Activated CD8-positive, alpha-beta T cell treated with anti-CD3 and anti-CD28 coated beads, Interleukin-2, amount 10 ng/mL, durations not matched to agents 7 days and 5 days (primary cell): ENCODE measurements at places on chromosomes 3 and 15. TPM values are rescaled to one million over a fixed set of nuclear protein-coding genes. Genes with fewer than 3 reads are reported as not detected.

The HTD2 gene
- 7.6 TPM for total RNA-seq

The GAP43 gene
- total RNA-seq: not detected

The CPLX3 gene
- total RNA-seq: not detected

The SGO1 gene
- 43.6 TPM for total RNA-seq

The CRYBG3 gene
- 1.6 TPM for total RNA-seq

The ATP13A4 gene
- 2.4 TPM for total RNA-seq

The FAM162A gene
- total RNA-seq: 78.4 TPM

- DNase-seq: no peak
Observed at GRCh38 chr15:69094124-69094921, 66.1 kb upstream of the GLCE start.

DNA sequence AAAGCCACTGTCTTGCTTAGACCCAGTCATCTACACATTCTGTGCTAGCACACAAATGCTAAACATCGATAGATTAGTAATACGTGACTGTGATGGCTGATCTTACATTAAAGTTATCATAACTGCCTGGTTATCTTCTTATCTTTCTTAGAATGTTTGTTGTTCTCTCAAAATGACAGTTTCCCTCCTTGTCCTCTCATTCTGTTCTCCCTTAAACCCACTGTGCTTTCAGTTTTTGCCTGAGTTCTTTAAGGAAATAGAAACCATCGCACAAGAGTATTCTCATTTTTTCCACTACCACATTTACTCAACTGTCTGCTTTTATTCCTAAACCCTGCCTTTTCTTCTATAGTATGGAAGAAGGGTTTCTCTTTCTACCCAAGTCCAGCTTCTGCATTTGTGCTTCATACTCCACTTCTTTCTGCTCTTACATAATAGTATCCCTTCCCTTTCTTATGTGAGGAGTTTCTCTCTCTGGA lies 17.1 kb downstream of the STX19 start:
- no peak for DNase-seq

DNA sequence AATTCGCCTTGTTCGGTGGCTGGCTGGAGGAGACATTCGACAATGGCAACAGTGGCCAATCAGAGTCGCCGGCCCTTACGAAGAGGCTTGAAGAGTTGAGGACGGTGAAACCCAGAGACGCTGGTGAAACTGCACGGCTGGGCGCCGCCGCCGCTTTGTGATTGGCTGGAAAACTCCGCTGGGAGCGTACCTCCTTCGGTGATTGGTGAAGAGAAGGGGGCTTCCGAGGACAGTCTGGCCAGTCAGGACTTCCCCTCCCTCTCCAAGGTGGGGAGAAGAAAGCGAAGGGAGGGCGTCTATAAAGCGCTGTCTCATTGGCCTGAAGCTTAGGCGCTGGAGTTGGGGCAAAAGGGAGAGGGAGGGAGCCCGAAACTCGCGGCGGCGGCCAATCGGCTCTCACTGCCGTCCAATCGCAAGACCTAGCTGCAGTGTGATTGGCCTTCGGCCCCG lies 554 bp upstream of the GSK3B start:
- DNase-seq: peak; percentile 99

- no peak for DNase-seq
Observed at GRCh38 chr3:115494826-115495225, 128.5 kb upstream of the GAP43 start.

GRCh38 chr3:126135071-126135405 lies 45.3 kb downstream of the ALDH1L1 start:
- no peak for DNase-seq

DNA sequence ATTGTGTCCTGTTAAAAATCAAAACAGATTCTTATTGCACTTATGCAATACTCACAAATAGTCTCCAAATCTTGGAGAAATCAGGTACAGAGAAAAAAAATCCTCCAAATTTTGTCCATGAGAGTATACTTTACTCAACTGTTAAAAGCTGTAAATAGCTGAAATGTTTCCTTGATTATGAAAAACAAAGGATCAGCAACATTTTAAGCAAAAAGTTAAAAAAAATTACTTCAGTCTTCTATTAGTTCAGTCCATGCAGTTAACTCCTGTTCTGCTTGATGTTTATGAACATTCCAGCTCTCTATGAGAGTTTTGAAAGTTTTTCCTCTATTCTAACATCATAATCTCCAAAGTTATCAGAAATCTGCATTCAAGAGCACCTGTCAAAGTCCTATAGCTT lies 22.8 kb upstream of the ZNF80 start:
- no peak for DNase-seq

GRCh38 chr3:17133632-17134545 lies 249.1 kb downstream of the PLCL2 start:
- no peak for DNase-seq

- no peak for DNase-seq
Observed at GRCh38 chr15:72751751-72752455, 31.7 kb downstream of the ADPGK start.

DNA sequence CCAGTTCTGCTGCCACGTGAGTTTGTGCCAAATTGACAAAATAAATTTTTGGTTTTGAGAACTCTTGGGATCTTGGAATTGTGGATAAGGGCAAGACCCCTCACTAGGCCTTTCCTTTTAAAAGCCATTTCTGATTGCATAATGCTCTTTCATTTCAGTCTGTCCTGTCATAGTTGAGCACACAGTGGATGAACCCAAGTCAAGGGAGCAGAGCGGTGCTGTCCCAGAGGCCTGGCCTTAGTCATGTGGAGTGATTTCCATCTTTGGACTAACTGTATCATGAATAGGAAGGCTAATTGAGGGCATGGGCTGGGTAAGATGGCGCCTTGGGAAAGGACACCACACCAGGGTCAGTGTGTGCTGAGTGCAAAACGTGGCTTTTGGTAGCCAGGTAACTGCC lies 304.0 kb downstream of the UACA start:
- DNase-seq: no peak

GRCh38 chr15:79467865-79468586 lies 35.9 kb downstream of the MINAR1 start:
- DNase-seq: no peak

DNA sequence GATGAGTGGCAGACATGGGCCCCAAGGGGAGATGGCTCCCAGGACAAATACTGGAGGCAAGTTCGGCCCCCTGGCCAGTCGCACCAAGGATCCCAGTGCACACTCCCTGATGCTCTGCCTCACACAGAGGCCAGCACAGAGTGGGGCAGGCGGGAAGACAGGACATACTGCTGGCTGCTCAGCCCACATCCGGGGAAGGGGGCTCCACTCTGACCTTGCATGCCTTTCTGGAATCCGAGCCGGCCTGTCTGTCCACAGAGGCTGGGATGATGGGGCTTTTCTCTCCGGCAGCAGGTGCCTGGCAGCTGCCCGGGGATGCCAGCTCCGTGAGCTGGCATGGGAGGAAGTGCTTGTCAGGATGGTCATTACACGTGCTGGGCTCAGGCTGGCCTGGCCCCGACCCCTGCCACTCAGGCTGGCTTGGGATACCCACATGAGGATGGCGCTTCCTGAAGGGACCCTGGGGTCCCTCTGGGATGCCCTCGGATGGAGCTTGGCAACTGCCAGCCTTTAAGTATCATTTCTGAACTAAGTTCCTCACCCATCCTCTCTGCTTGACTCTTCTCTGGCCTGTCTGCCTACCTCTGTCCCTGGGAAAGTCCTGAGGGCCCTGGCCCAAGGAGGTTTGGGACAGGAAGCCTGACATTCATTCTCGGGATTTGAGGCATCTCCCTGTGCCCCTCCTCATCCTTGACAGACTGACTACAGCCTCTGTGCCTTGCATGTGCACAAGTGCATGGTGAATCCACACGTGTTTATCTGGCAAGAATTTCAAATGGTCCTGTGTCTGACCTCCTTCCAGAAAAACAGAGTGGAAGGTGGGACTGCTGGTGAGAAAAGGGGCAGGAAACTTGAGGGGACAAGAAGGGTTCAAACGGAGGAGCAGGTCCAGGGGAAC lies 46.5 kb downstream of the EXOG start:
- DNase-seq: no peak
